Cerebellum (tissue), 4 donors: ENCODE measurements at places on chromosomes 2 and 18. TPM values are rescaled to one million over a fixed set of nuclear protein-coding genes. Genes with fewer than 3 reads are reported as not detected.

DNA sequence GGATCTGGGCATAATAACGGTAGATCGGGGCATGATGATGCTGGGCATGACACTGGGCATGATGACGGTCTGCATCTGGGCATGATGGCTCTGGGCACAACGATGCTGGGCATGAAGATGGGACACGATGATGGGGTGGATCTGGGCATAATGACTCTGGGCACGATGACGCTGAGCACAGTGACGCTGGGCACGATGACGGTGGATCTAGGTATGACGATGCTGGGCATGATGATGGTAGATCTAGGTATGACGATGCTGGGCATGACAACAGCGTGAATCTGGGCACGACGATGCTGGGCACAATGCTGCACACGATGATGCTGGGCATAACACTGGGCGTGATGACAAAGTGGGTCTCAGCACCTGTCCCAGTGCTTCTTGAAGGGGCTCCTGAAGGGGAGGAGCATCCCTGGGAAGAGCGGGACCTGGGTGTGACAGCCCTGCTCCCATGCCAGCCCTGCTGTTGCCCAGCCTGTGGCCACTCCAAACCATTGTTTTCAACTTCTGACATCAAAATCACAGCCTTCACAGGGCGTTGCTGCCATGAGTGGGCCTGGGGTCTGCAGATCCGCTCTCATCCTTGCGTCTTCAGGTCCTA, 30.4 kb upstream of the ALLC start:
- DNase-seq, result no peak

- peak; percentile 80 for DNase-seq
These were observed 84.9 kb downstream of the DGKD start for GRCh38 chr2:233439191-233439590.

Gene AOX1
- total RNA-seq, result 2.8 TPM

DNA sequence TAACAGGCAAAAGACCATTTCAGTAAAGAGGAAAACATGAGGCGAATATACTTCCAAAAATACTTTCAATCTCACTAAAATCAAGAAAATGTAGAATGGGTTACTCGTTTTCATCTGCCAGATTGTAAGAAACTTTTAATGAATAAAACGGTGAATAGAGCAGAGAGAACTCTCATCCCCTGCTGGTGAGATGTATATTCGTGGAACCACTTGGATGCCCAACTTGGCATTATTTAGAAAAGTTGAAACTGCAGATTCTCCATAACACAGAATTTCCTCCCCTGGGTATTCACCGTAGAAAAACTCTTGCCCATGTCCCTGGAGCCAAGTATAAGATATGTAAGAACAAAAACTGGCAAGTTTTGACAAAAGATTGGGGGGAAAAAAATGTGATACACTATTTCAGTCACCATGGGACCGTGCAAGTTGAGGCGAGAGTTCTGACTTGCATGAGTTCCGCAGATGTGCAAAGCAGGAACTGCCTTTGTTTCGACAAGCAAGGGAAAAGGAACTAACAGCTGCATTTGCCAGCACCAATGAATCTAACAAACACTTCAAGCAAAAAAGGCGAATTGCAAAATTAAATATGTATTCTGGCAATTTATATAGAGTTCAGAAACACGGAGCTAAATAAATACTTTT, 14.8 kb downstream of the TIMM21 start:
- DNase-seq, result no peak

DNA sequence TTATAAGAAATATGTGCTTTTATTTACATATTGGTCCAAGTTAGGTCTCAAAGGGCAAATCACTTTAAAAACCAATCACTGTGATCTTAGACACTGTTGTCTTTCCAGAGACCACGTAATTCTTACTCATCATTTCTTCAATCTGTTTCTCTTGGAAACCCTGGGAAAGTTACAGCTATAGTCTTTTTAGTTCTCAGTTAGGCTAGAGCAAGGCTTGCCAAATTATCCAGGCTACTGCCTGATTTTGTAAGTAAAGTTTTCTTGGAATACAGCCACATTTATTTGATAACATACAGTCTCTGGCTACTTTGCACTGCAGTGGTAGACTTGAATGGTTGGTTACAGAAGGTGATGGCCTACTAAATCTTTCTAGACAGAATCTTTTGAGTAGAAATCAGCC, 106.0 kb downstream of the KIAA1328 start:
- DNase-seq, result no peak

DNA sequence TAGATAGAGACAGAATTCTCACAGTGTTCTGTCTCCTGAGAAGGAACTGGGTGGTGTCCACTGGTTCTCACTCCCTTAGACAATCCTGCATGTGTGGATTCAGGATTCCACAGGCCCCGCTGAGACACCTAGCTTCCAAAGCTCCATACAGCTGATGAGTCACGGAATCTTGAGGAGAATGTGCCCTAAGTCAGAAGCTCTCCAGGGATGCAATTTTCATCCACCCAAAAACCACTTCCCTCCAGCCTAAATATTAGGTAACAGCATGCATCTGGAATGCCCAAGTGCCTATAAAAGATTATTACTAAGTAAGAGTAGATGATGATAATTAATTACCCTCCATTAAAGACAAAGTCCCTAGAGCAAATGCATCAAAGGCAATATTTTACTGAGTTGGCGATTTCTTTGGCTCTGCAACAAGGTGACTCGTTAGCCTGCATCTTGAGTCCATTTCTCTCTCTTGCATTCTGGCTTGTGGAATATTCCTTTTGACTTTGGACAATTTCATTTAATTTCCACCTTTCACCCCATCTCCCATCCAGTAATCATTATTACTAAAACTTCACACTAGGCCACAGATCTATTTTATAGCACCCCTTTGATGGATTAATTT, 475.1 kb downstream of the TNS1 start:
- no peak for DNase-seq

- no peak for DNase-seq
These were observed 15.1 kb downstream of the RASGRP3 start for GRCh38 chr2:33491441-33492084.
